Stimulated activated CD4-positive, alpha-beta T cell treated with anti-CD3 and anti-CD28 coated beads, Interleukin-2, amount 100 ng/mL, for 24 hours (primary cell): ENCODE measurements at places on chromosomes 7 and 10.

DNA sequence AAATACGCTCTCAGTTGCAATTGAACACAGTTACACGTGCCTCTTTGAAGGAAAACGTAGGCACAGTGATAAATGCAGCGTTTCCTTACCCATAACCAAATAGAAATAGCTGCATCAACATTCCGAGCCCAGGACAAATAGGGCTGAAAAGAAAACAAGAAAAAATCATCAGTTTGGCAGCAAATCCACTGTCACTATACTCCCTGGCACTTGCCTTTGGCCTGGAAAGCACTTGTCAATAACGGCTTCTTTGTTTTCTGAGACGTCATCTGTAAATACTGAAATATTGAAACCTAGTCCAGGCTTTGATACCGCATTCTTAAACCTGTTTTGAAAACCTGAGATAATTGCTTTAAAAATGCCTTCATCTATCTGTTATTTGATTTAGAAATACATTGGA lies 167.2 kb upstream of the AKR1E2 start:
- no peak for DNase-seq

- no peak for DNase-seq
Measured at GRCh38 chr10:16724509-16724908, 92.7 kb downstream of the RSU1 start.

- no peak for DNase-seq
Measured at GRCh38 chr7:148543302-148543701, 47.3 kb upstream of the C7orf33 start.

- DNase-seq = peak; percentile 66
Measured at GRCh38 chr7:128347647-128348097, 4.0 kb upstream of the RBM28 start.

GRCh38 chr10:3889961-3890522 lies 105.0 kb upstream of the KLF6 start:
- DNase-seq = no peak

DNA sequence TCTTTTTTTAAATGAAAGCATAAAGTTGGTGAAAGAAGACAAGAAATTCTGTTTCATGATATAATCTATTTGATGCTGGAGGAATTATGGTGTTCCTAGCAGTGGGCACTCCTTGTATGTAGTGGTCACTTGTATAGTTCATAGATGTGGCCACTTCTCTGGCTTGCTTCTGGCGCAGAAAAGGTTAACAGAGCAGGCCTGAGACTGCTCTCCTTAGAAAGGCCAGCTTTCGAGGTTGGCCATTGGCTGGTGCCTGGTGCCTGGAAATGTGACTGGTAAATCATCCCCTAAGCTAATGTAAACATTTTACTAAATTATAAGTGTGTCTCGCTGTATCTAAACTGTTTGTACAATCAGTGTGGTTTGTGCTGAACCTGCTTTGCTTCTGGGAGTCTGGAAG lies 276.1 kb downstream of the PHTF2 start:
- DNase-seq = no peak

DNA sequence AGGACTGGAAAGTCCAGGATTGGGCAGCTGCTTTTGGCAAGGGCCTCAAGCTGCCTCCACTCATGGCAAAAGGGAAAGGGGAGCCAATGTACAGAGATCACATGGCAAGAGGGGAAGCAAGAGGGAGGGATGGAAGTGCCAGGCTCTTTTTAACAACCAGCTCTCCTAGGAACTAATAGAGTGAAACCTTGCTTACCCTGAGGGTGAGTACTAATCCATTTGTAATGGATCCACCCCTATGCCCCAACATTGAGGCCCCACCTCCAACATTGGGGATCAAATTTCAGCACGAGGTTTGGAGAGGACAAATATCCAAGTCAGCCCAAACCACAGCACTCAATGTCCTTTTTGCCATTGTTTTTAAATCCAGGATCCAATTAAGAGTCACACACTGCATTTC lies 12.5 kb downstream of the HABP2 start:
- no peak for DNase-seq

DNA sequence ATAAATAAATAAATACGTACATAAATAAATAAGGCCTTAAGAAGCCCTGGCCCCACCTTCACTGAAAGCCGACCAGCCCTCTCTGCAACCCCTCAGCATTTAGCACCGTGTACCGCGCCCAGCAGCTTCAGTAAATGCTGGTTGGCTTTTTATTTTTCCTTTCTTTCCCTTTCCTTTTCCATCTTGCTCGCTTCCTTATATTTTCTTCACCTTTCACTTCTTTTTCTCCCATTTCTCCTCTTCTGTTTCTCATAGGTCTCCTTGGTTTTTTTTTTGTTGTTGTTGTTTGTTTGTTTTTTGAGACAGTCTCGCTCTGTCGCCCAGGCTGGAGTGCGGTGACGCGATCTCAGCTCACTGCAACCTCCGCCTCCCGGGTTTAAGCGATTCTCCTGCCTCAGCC lies 11.2 kb downstream of the ZAN start:
- DNase-seq = no peak

DNA sequence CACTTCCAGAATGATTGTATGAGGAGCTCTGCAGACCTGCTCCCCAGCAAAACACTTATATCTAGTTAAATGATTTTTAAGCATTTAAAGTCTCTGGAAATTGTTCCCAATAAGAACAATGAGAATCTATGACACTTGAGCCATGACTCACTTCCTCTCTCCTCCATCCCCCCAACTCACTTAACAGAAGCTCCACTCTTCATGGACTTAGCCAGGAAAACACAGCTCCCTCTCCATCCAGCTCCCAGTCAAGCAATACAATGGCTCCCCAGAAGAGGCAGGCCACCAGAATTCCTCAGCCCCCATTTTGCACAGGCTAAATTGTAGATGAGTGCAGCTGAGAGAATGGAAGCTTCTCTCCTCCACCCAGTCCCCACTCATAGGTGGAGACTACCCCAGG lies 27.0 kb downstream of the AOC1 start:
- DNase-seq = no peak

GRCh38 chr7:101200504-101200861 lies 353 bp downstream of the MOGAT3 start:
- no peak for DNase-seq

DNA sequence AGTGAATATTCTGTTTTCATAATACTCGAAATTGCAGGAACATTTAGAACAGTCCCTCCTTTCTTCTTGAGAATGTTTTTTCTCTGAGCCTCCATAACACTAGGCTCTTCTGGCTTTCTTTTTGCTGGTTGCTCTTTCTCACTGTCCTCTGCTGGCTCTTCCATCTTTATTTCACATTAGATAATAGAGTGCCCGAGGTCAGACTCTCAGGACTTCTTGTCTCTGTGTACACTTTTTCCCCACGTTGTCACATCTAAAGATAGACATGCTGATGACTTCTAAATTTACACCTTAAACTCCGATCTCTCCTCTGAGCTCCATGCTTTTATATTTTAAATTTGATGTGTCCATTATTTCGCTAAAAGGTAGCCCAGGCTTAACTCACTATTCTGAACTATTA lies 15.4 kb upstream of the LRRN3 start:
- DNase-seq = no peak

- no peak for DNase-seq
Measured at GRCh38 chr7:29839921-29840320, 33.6 kb downstream of the WIPF3 start.

DNA sequence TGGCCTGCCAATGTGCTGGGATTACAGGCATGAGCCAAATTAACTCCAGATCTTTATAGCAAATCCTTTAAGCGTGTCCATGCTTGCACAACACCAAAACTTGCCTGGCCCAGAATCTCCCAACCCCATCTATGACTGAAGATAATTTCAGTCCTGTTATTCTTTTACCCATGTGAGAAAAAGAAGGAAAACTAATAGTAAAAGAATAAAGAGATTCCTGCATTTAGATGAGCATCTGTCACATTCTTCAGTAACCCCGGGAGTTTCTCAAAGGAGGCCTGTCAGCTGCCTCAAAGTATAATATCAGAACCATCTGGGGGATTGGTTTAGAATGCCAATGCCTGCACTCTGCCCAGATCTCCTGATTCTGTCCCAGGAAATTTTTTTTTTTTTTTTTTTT lies 158.1 kb upstream of the KMT2E start:
- no peak for DNase-seq

GRCh38 chr10:89664203-89664602 lies 19.2 kb upstream of the PANK1 start:
- no peak for DNase-seq

DNA sequence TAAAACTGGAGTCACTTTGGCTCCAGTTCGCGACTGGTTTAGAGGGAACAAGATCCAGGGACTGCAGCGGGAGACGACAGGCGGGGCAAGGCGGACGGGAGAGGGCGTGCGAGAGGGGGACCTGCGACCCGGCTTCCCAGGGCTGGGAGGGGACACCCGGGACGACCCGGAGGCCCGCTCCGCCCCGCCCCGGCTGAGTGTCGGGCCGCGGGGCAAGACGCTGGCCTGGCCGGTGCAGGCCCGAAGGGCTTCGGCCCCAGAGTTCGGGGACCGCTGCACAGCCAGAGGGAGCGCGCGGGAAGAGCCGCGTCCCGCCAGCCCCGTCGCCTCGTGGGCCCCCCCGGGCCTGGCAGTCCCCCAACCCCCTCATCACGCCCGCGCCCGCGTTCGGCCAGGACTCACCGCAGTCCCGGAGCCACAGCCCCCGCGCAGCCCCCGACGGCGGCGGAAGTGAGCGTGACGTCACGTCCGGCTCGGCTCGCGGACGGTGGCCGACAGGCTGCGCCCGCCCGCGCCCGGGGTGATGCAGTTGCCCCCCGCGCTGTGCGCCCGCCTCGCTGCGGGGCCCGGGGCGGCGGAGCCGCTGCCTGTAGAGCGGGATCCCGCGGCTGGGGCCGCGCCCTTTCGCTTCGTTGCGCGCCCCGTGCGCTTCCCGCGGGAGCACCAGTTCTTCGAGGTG lies at the start of the genes TUBGCP2 and ZNF511:
TSS of gene TUBGCP2 (minus strand) at position 452 of the 679 bp plus-strand sequence. CDS start 5,931 bp downstream, outside the sequence.
TSS of gene ZNF511 (plus strand) at position 494 of the 679 bp plus-strand sequence. CDS start at position 524, 30 bp downstream.
- peak; percentile 90 for DNase-seq

DNA sequence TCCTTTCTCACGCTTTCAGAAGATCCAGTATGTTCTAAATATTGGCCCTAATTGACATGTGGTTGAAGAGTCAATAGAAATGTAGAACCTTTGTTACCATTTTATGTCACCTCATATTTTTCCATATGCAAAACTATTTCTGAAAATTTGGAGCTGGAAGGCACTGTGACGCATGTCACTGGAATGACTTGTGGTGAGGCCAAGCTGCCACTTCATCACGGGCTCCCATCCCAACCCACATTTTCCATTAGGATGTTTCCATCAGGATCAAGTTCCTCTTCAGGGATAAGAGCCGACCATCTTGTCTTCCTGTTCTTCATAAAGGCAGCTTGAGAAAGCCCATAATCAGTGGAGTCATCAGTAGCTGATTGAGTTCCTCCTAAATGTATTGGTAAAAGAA lies 1241.7 kb downstream of the GATA3 start:
- no peak for DNase-seq

DNA sequence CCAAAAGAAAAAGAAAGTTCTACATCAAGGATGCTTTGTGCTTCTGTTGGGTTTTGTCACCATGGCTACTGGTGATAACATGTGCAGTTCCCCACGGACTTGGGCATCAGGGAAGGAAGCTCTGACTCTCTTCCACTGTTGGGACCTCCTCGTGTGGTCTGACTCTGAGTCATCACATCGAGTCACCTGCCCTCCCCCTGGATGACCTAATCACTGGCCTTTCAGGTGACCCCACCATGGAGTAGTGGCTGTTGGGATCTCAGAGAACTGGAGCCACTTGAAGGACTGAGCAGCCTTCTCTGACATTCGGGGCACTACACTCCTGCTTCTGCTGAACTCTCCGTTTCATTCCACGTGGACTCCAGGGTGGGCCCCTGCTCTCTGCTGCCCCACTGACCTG lies 60.8 kb upstream of the DOCK1 start:
- DNase-seq = no peak

GRCh38 chr7:43553999-43554398 lies 28.9 kb upstream of the STK17A start:
- no peak for DNase-seq

GRCh38 chr7:24824896-24825295 lies 67.6 kb upstream of the GSDME start:
- no peak for DNase-seq

- DNase-seq = no peak
Measured at GRCh38 chr7:70415179-70415972, 716.6 kb upstream of the GALNT17 start.

- no peak for DNase-seq
Measured at GRCh38 chr10:45418417-45418848, 44.4 kb downstream of the ALOX5 start.

- no peak for DNase-seq
Measured at GRCh38 chr7:111238886-111239285, 148.0 kb downstream of the LRRN3 start.

DNA sequence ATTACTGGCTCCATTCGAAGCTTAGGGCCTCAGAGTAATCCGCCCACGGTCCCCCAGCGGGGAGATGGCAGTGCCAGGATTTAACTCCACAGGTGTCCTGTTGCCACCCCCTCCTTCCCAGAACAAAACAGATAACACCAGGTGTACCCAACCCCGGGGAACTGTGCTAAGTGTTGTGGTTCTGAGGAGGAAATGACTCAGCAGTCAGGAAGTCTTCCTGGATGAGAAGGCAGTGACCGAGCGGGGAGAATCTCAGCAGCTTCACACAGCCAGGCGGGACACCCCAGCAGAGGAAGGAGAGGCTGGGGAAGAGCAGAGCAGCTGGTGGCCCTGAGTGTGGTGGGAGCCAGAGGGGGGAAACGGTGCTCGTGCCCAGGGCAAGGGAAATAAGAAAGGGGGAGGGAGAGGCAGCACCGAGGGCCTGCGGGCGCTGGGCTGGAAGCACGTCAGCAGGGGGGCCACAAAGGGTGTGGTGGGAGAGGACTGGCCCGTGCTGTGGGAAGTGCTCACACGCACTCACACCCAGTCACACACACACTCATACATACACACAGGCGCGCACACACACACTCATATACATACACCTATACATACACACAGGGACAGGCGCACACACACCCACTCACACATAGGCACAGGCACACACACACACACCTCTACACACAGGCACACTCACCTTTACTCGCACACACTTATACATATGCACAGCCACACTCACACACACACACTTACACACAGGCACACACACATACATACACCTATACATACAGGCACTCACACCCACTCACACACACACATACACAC lies 59.8 kb upstream of the CHST15 start:
- peak; percentile 27 for DNase-seq
